ENCODE measurements at places on chromosomes 6 and 20.

GRCh38 chr20:23362392-23363256, 642 bp downstream of the GZF1 start:
- no peak for DNase-seq

GRCh38 chr6:87840324-87840723, 138.3 kb upstream of the AKIRIN2 start:
- DNase-seq: no peak

DNA sequence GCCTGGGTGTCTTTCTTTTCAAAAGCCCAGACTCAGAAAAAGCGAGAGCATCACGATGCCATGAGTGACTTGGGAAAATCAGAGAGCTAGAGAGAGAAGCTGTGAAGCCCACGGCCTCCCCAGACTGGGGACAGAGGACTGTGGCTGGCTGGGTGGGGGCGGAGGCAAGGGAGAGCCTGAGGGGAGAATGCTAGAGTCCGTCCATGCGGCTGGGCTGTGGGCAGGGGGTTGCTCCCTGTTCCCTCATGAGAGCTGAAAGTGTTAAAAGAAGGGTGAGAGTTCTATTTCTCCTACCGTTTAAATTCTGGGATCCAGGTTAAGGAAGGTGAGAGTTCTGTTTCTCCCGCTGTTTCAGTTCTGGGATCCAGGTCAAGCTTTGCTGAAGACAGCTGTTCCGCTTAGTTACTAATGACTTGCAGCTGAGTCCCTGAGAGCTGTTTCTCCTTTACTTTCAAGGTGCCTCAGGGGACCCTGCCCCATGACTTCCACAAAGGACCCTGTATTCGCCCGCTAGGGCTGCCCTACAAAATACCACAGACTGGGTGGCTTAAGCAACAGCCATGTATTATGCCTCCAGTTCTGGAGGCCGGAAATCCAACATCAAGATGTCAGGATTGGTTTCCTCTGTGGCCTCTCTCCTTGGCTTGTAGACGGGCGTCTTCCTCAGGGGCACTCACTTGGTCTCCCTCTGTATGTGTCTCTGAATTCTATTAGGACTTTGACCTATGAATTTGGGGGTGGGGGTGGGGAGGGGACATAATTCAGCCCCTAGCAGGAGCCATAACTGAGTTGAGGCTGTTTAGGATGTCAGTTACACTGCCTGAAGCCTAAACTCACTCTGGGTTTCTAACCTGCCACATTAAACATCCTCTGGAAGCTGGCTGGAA, 127.0 kb downstream of the PXDC1 start:
- no peak for DNase-seq

- DNase-seq: no peak
Measured at GRCh38 chr6:150964765-150965164, 99.3 kb downstream of the MTHFD1L start.

DNA sequence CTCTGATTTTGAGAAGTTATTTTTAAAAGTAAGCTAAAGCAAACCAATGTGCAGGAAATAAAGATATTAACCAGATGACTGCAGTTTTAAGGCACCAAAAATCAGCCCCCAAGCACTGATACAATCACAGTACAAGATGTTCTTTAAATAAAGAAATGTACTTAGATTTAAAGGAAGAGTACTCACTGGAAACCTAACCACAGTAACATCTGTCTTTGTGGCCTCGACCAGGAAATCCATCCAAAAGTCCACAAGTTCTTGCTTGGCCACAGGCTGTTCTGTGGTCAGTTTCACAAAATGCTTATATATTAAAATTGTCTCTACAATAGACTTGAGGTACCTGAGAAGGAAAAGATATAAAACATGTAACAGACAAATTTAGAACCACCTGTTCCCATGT, 105.9 kb upstream of the MAP7 start:
- DNase-seq: no peak
